ENCODE measurements at places on chromosomes 13 and 19.

DNA sequence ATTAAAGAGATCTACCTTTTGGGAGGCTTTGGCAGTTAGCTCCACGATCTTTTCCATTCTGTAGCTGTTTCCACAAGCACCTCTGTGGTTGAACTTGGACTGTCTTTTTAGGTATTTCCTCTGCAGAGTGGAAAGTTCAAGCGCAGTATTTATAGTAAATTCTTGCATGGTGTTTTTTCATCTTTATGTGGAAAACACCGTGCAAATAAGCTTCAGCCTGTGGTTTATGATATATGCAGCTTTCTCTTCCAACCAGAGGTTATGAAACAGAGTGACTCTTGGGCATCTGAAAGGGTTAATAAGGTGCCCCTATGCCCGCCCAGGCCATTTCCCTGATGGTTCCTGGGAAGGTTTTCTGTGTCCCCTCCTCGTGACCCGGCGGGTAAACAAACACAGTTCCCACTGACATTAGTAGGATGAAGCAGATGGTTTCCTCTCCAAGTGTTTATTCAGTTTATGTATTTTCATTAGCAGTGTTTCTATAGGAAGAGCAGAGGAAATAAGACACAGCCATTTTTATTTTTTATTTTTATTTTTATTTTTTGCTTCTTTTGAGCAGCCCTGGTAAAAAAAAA, 39.7 kb upstream of the RNF113B start:
- no peaks in the 10 kb centered on the region for H3K36me3 ChIP-seq
- H3K27ac ChIP-seq, result no peak overlapping the region
- no peaks in the 10 kb centered on the region for H3K4me1 ChIP-seq
- H3K27me3 ChIP-seq, result peaks cover 1% of the 10 kb centered on the region

- DNase-seq, result no peak
- H3K27ac ChIP-seq, result no peak overlapping the region
- H3K4me1 ChIP-seq, result no peaks in the 10 kb centered on the region
- no peak overlapping the region for H3K4me3 ChIP-seq
Observed at GRCh38 chr13:35208587-35208986, 266.5 kb downstream of the NBEA start.

GRCh38 chr13:39072842-39073241, 34.6 kb downstream of the NHLRC3 start:
- H3K27me3 ChIP-seq, result peaks cover 29% of the 10 kb centered on the region
- H3K36me3 ChIP-seq, result no peaks in the 10 kb centered on the region
- H3K4me3 ChIP-seq, result no peak overlapping the region
- H3K27ac ChIP-seq, result no peak overlapping the region

DNA sequence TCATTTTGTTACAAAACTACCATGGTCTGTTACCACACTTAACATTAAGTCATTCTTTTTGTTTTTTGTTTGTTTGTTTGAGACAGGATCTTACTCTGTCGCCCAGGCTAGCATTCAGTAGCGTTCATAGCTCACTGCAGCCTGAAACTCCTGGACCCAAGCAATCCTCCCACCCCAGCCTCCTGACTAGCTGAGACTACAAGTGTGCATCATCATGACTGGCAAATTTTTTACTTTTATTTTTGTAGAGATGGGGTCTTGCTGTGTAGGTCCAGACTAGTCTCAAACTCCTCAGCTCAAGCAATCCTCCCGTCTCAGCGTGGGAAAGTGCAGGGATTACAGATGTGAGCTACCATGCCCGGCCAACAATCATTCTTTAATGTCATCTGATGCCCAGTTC, 3.3 kb downstream of the ALDH16A1 start:
- no peaks in the 10 kb centered on the region for H3K27me3 ChIP-seq
- peak overlapping the region; percentile 61 for H3K27ac ChIP-seq
- DNase-seq, result no peak
- H3K36me3 ChIP-seq, result peaks cover 38% of the 10 kb centered on the region

GRCh38 chr19:28427376-28428083, 785.4 kb downstream of the UQCRFS1 start:
- H3K27ac ChIP-seq, result no peak overlapping the region
- H3K36me3 ChIP-seq, result no peaks in the 10 kb centered on the region
- peaks cover 12% of the 10 kb centered on the region for H3K4me1 ChIP-seq

- H3K27ac ChIP-seq, result no peak overlapping the region
- no peak overlapping the region for H3K4me3 ChIP-seq
- H3K36me3 ChIP-seq, result no peaks in the 10 kb centered on the region
Observed at GRCh38 chr13:43572656-43573360, 214.0 kb downstream of the ENOX1 start.

DNA sequence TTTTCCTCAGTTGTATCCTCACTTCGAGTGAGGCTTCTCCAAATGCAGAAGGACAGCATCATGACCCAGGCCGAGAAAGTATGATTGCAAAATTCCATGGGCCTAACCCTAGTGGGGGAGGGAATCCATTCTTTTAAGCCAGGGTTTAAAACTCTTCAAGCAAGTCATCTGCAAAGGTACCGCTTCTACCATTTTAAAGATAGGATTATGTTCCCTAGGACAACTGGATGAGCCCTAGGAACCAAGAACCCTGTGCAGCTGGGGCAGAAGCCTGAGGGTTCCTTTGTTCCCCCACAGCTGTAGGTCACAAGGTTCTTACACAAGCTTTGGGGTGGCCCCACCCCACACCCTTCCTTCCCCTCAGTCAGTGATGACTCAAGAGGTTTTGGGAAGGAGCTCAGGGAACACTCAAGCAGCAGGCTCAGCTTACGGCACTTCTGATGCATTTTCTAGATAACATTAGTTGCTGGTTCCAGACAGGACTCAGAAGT, 13.5 kb downstream of the ARL11 start:
- no peaks in the 10 kb centered on the region for H3K27me3 ChIP-seq
- H3K36me3 ChIP-seq, result no peaks in the 10 kb centered on the region
- H3K4me3 ChIP-seq, result no peak overlapping the region
- H3K27ac ChIP-seq, result peak overlapping the region; percentile 41
- DNase-seq, result no peak

GRCh38 chr19:50818859-50819472, 4.6 kb downstream of the KLK1 start:
- no peak for DNase-seq
- H3K4me1 ChIP-seq, result peaks cover 34% of the 10 kb centered on the region
- H3K36me3 ChIP-seq, result no peaks in the 10 kb centered on the region
- peak overlapping the region; percentile 65 for H3K4me3 ChIP-seq
- peaks cover 46% of the 10 kb centered on the region for H3K27me3 ChIP-seq
- peak overlapping the region; percentile 62 for H3K27ac ChIP-seq

GRCh38 chr13:99056381-99057014, 78.6 kb upstream of the DOCK9 start:
- H3K4me1 ChIP-seq, result peaks cover 79% of the 10 kb centered on the region
- H3K36me3 ChIP-seq, result peaks cover 30% of the 10 kb centered on the region
- no peak overlapping the region for H3K27ac ChIP-seq

DNA sequence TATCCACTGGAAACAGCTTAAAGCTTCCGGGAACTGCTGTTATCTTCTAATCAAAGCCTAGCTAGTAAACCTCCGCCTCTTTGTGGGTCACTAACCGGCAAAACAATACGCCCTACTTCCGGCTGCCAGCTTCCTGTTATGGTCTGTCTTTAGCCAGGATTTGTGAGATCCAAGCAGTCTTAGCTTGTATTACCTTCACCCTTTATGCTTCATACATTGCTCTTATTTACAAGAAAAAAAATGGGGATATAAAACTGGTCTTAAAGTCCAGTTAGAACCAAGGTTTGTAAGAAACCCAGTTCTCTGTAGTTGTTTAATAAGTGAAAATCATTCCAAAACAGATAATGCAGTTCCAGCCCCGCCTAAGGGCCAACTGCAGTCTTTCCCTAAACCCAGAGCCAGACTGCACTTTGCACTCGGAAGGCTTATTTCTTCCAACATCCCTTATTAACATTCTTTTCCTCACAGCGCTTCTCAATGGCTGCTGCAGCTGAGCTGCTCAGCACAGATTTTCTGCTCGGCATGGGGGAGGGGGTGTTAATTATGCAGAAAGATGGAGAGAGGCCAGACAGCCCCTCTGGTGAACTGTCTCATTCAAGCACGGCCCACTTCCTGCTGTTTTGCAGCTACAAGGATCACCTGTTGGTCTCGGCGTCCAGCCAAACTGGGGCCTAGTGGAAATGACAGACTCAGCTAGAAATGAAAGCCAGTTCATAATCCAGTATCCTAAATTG, 368.4 kb downstream of the KLF12 start:
- peaks cover 59% of the 10 kb centered on the region for H3K4me1 ChIP-seq
- no peaks in the 10 kb centered on the region for H3K27me3 ChIP-seq

DNA sequence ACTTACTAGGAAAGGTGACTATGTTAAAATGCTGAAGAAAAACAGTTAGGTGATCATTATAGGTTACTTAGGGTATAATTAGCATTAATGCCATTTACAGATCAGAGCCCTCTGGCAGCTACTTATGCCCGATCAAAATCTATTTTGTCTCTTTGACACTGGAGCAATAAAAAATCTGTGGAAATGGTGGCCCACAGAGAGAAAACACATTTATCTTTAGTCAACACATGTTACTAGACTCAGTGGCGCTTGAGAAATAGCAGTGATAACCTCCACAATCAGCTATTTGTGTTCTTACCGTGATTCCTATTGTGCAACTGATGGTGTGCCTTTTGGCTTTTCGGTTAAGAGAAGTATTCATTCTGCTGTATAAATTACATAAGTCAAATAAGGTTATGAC, 1519.6 kb downstream of the PCDH9 start:
- no peaks in the 10 kb centered on the region for H3K27me3 ChIP-seq
- no peaks in the 10 kb centered on the region for H3K36me3 ChIP-seq
- H3K4me1 ChIP-seq, result no peaks in the 10 kb centered on the region
- no peak overlapping the region for H3K27ac ChIP-seq
- H3K4me3 ChIP-seq, result no peak overlapping the region

GRCh38 chr19:35130761-35131720, 3.8 kb downstream of the LGI4 start:
- no peak for DNase-seq
- H3K4me1 ChIP-seq, result peaks cover 8% of the 10 kb centered on the region
- H3K27ac ChIP-seq, result no peak overlapping the region
- H3K4me3 ChIP-seq, result no peak overlapping the region
- no peaks in the 10 kb centered on the region for H3K27me3 ChIP-seq
- no peaks in the 10 kb centered on the region for H3K36me3 ChIP-seq

DNA sequence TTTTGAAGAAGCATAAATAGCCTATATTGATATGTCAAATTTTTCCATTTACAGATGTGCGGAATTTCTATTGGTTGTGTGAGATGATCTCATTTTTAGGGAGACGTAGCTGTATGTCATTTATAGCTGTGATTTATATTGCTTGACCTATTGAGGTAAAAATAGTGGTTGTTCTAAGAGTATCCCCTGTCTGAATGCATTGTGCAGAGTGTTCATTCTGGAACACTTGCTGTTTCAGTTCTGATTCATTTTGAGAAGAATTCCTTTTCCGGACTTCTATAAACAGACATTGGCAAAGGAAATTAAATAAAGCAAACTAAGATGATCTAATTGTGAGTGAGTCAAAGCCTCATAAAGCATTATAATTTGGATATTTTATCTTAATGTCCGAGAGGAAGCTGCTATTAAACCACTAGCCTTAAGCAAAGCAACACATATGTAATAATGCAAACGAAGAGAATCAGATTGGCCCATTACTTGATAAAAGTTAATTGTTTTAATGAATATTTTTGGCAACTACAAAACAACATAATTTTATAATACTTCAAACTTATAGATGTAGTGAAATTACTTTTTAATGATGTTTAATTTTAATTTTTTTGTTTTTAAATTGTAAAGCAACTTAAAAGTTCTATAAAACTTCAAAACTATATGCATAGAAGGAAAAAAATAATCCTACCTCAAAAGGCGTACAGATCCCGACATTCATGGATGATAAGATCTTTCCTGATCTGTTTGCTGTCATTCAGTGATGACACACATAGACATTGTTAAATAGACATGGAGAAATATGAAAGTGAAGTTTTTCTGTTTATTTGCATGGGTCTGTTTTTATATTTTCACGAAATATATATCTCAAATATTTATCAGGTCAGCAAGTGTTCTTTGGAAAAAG, 942.6 kb upstream of the SLC10A2 start:
- H3K4me1 ChIP-seq, result no peaks in the 10 kb centered on the region
- no peaks in the 10 kb centered on the region for H3K36me3 ChIP-seq
- no peak overlapping the region for H3K27ac ChIP-seq

DNA sequence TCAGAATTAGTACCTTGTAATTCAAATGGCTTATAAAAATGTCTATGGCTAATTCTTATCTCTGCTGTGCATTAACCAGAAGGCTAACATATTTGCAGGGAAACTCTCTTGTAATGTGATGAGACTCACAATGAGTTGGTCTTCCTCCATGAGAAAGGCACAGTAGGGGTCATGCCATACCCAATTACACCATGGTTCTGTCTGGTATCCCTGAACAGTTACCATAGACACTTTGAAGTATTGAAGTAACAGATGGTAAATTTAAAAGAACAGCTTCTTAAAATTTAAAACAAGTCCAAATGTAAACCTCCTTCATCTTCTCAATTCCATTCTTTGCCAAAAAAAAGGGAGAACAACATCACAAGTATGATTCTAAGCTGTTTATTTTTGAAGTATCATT, 22.6 kb upstream of the SLAIN1 start:
- H3K4me1 ChIP-seq, result peaks cover 4% of the 10 kb centered on the region
- peaks cover 45% of the 10 kb centered on the region for H3K27me3 ChIP-seq
- no peak overlapping the region for H3K4me3 ChIP-seq
- DNase-seq, result no peak
- H3K27ac ChIP-seq, result no peak overlapping the region

DNA sequence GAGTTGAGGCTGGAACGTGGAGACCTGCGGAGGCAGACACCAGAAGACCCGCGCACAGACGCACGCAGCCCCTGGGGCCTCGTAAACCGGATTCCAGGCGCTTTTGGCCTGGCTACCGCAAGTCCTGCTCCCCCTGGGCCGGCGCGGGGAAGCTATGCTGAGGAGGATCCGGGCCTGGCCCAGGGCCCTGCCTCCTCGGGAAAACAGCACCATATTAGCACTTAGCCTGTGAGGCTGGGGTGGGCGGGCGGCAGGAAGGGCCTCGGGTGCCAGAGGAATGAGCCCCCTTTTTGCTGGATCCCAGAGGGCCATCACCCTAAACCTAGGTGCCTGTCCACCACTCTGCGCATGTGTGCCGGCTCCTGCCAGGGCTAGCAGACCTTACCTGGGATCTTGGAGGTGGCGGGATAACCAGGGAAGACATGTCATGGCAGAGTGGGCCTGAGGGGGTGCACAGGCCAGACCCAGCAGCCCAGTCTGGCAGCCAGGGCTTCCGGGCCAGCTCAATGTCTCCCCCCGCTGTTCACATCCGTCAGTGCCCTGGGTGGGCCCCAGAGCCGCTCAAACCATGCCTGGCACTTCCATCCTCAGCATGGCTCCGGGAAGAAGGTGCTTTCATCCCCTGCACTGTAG, 7.3 kb downstream of the ELOF1 start:
- H3K27me3 ChIP-seq, result no peaks in the 10 kb centered on the region
- peaks cover 18% of the 10 kb centered on the region for H3K36me3 ChIP-seq
- no peak overlapping the region for H3K4me3 ChIP-seq
- peaks cover 24% of the 10 kb centered on the region for H3K4me1 ChIP-seq
- no peak for DNase-seq

GRCh38 chr13:45711951-45712350, 9.8 kb downstream of the CBY2 start:
- H3K27me3 ChIP-seq, result no peaks in the 10 kb centered on the region
- no peak overlapping the region for H3K27ac ChIP-seq
- no peaks in the 10 kb centered on the region for H3K4me1 ChIP-seq
- H3K36me3 ChIP-seq, result no peaks in the 10 kb centered on the region
- no peak for DNase-seq

All from activated CD4-positive, alpha-beta T cell treated with anti-CD3 and anti-CD28 coated beads, Interleukin-2, amount 10 ng/mL, durations not matched to agents 7 days and 5 days (primary cell).